Femur (tissue), 1 donor: ENCODE measurements at places on chromosomes 6 and 20.

- DNase-seq: no peak
These were observed 44.6 kb downstream of the TULP4 start for GRCh38 chr6:158356586-158357546.

GRCh38 chr20:21862259-21862946 is 156.9 kb downstream of the PAX1 start:
- peak; percentile 41 for DNase-seq

GRCh38 chr20:62832212-62832922 is 15.5 kb downstream of the COL9A3 start:
- DNase-seq: peak; percentile 62

DNA sequence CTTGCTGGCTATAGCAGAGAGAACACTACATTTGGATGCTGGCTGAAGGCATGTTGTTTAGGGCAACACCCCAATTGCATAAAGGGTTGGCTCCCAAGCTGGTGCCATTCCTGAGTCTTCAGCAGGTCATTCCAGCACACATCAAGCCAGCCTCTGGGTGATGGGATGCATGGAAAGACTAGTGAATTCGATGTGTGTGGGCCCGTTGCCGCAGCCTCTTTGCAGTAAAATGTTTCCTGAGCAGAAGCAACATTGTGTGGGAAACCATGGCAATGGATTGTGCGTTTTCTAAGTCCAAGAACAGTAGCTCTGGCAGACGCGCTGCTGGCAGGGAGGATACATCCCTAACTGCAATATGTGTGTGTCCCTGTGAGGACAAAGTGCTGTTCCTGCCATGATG is 142.4 kb upstream of the SLC24A3 start:
- DNase-seq: no peak

DNA sequence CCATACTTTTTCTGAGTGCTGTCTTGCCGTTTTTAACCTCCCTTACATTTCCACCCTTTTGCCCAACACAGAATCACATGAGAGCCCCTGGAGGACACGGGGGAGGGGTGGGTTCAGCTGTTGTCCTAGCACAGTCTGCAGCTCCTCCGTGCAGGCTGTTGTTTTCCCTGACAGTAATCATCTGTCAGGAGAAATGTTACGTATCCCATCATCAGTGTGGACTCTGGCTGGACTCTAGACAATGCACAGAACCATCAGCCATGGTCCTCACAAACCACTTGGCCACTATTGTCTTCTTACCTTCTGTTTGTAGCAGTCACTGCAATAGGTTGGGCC is 92.1 kb downstream of the RIN2 start:
- DNase-seq: peak; percentile 57

DNA sequence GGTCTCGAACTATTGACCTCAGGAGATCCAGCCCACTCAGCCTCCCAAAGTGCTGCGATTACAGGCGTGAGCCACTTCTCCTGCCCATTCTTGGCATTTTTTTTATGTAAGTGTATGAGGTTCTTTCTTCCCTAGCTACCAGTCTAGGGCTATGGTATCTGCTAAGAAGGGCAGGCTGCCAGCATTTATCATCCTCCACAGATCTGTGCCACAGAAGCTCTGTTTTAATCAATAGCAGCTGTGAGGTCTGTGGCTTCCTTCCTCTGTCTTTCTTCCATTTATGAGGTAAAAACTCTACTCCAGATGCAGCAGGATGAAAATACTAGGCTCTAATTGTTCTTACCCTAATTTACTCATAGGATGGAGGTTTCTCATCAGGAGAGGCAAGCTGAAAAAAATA is 1382.4 kb upstream of the ADGRB3 start:
- DNase-seq: no peak

GRCh38 chr6:149680503-149680902 is 32.0 kb upstream of the KATNA1 start:
- DNase-seq: no peak

GRCh38 chr6:70292193-70292592 is 10.7 kb downstream of the COL9A1 start:
- DNase-seq: no peak

DNA sequence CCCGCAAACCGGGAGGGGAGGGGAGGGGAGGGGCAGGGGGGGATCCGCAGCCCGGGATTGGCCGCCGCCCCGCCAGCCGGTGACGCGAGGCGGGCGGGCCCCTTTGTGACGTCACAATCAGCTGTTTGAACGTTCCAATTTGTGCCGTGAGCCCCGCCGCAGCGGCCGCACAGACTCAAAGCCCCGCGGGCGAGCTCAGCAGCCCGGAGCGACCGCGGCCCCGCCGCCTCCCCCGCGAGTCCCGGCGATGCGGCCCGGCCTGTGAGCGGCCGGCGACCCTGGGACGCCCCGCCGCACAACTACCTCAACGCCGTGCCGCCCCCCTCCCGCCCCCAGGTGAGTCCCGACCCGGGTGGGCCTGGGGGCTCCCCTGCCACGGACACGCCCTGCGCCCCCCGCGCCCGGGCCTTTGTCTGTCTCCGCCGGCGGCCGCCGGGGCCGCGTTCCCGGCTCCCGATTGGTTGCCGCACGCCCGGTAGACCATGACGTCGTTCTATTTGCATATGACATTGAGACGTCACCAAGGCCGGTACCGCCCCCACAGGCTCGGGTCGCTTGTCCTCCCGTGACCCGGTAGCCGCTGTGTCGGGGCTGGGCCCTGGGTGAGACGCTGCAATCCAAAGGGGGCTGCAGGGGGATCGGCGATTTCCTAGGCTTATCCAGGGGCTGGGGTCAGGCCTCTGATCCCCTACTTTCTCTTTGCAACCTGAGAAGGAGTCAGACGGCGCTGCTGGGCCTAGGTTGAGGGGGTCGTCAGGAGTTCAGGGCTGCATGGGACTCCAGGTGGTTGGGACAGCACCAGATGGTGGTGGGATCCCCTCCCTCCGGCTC is at the start of gene TP53INP2:
Gene TP53INP2, plus strand, starts transcription at position 168 of the 831 bp plus-strand sequence. CDS start 4,396 bp downstream, outside the sequence.
- DNase-seq: peak; percentile 93

DNA sequence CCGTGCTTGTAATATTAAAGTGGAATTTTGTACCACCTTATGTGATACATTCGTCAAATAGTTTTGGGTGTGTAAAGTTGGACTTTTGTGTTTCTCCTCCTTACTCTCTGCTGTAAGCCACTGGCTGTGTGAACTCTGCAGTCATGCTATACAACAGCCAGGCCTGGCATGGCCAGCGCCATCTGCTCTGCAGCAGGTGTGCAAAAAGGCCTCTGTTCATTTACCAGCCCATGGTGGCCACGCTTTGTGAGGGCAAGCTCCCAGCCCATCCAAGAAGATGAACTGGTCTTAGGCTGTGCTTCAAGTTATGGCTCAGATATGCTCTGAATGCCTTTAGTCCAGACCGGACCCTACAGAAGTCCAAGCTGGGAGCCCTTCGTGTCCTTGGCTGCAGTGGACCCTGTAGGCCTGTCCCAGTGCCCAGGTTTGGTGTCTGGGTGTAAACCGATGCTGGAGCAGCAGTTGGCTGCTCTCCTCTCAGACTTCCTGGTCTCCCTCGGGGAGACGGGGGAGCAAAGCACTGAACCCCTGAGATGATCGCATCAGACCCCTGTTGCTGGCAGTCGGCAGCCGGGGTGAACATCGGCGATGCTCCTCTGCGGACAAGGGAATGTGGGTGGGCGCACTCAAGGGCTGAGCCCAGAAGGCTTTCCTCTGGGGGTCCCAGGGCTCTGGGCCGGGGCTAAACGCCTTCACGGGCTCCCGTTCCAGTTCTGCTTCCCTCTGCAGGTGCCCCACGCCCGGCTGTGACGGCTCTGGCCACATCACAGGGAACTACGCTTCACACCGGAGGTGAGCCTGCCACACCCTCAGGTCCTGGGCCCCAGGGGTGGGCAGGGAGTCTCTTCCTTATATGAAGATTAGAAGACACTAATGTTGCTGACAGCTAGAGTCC is 28.6 kb upstream of the PCMTD2 start:
- DNase-seq: no peak

GRCh38 chr20:55052459-55052858 is 577.1 kb downstream of the DOK5 start:
- DNase-seq: no peak

DNA sequence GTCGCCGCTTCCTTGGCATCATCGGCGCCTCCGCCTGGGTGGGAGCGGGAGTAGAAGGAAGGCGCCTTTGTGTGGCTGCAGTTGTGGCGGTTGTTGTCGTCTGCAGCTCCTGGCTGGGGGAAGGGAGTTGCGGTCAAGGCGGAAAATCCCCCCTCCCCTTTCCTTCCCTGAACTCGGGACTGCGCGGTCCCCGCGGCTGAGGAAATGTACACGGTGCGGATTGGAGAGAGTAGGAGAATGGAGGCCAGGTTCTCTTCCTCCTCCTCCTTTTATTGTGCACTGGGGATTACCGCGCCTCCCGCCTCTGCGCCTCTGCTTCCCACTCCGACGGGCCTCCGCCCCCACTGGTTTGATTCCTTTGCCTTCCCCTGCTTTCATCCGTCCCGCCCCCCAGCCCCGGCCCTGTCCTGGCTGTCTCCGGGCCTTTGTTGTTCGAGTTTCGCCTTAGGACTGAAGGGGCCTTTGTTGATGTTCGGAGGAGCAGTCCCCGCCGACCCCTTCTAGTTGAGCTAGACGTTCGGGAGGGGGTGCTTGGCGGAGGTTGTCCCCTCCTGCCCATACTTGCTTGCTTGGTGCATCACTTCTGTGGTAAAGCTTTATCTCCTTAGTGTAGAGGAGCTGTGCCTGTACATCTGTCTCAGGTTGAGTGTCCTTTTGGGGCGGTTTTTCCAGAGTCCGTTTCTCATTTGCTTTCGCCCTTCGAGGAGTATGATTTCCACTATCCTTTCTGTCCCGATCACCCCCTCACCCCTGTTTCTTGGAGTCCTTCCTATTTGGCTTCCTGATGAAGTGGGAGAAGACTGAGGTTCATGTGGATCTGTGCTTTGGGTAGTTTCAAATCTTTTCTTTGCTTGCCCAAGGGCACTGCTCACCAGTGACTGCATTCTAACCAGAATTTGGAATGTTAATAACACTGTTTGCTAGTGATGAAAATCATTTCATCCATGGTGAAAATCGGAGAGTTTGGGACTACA is 764 bp downstream of the ZNF292 start:
- peak; percentile 68 for DNase-seq

GRCh38 chr20:51412951-51413481 is 129.5 kb downstream of the NFATC2 start:
- peak; percentile 76 for DNase-seq

GRCh38 chr6:84033523-84034451 is at the start of gene MRAP2:
Gene MRAP2, plus strand, starts transcription at chr6:84033772. Its CDS starts 21,547 bp downstream, at chr6:84055319.
- DNase-seq: peak; percentile 49

DNA sequence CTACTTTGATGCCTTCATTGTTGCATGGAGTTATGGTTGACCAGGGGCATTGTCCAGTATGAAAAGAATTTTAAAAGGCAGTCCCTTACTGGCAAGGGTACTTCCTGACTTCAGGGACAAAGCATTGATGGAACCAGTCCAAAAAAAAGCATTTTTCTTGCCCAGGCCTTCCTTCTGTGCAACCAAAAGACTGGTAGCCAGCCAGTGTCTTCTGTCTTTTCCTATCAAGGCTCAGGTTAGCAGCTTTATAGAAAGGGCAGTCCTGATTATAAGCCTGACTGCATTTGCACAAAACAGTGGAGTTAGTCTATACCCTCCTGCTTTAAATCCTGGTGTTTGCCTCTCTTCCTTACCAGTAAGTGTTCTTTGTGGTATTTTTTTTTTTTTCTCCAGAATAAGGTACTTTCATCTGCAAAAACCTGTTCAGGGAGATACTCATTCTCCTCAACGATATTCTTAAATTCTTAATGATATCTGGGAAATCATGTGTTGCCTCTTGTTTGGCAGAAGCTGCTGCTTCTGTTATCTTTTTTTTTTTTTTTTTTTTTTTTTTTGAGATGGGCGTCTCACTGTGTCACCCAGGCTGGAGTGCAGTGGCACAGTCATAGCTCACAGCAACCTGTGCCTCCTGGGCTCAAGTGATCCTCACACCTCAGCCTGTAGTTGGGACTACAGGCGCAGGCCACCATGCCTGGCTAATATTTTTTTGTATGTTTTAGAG is 33.9 kb downstream of the SCAF8 start:
- DNase-seq: no peak

- peak; percentile 58 for DNase-seq
These were observed 690 bp downstream of the IFNGR1 start for GRCh38 chr6:137218473-137218916.

GRCh38 chr6:23334360-23334759 is 765.0 kb downstream of the HDGFL1 start:
- peak; percentile 39 for DNase-seq

DNA sequence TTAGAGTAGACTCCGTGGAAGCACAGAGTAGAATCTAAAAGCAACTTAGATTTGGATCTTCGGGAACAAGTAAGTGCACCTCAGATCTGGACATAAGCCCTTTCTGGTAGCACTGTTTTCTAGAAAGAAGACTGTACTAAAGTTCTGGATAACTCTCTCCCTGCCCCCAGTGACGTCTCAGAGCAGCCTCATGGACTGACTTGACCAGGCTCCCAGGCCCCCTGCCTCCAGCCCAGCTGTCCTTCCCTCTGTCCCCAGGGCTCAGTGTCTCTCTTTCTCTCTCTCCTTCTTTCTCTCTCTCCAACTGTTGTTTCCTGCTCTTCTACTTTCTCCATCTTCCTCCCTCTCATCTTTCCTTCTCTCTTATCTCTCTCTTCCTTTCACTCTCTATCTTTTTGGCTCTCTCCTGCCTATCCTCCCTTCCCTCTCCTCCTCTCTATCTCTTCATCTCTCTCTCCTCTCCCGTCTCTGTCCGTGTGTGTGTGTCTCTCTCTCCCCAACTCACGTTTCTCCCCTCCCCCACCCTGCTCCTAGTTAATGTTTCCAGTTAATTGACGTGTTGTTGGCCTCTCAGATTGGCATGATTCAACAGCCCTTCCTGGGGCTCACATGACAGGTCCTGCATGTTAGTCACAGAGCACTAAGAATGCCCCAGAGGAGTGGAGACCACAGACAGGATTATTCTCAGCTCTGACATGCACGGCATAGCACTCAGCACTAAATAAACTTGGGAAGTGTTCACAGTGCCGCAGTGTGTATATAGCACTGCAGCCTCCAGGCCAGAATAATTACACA is 180.4 kb upstream of the FOXQ1 start:
- no peak for DNase-seq

DNA sequence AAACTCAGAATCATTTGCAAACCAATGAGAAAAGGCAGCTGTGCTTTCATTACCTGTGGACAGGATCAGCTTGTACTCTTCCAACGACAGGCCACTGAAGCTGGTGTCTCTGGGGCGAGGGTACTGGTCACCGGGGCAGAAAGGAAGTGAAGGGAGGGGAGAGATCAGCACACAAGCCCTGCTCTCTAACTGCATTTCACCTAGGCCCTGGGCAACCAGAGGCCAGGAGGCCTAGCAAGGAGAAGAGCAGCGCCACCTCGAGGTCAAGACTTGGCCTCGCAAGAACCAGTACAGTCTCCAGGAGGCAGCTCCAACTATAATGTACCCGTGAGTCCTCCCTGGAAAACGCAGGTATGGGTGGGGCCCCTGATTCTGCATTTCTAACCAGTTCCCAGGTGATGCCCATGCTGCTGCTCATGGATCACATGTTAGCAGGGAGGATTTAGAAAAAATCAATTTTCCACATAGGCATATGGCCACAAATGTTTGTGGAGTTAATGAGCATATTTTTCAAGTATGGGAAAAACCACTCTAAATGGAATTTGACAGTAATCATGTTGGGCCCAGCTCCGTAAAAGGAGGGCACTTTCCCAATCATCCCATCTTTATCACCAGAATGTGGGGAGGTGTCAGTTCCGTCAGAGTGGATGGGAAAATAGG is 11.0 kb downstream of the UQCC2 start:
- DNase-seq: peak; percentile 73

GRCh38 chr20:38085026-38085425 is 51.5 kb downstream of the RPRD1B start:
- DNase-seq: no peak
